ENCODE measurements at places on chromosomes 5 and 9. TPM values are rescaled to one million over a fixed set of nuclear protein-coding genes. Genes with fewer than 3 reads are reported as not detected.

SELENOP gene
- total RNA-seq: 0.28 TPM

PPP3R2 gene
- not detected for total RNA-seq

DPM2 gene
- 10.8 TPM for total RNA-seq

LCN15 gene
- total RNA-seq: not detected

SPATA31D1 gene
- total RNA-seq: not detected

GRIA1 gene
- 1.4 TPM for total RNA-seq

SEC16A gene
- 12.2 TPM for total RNA-seq

CCDC69 gene
- total RNA-seq: 0.56 TPM

GPR21 gene
- total RNA-seq: 0.28 TPM

ABO gene
- total RNA-seq: not detected

FAM151B gene
- total RNA-seq: 2.9 TPM

PFN3 gene
- total RNA-seq: not detected

C5orf52 gene
- not detected for total RNA-seq

PCDHA3 gene
- total RNA-seq: under 0.01 TPM

PNPLA7 gene
- under 0.01 TPM for total RNA-seq

Data from IMR-90 (cell line).